Stimulated activated CD4-positive, alpha-beta T cell treated with anti-CD3 and anti-CD28 coated beads, Interleukin-2, amount 100 ng/mL, for 48 hours (primary cell): ENCODE measurements at places on chromosomes 2 and 18.

GRCh38 chr2:198385326-198385725 lies 580.9 kb downstream of the PLCL1 start:
- no peak for DNase-seq

- no peak for DNase-seq
These were observed 1.8 kb downstream of the MPV17 start for GRCh38 chr2:27320958-27321543.

DNA sequence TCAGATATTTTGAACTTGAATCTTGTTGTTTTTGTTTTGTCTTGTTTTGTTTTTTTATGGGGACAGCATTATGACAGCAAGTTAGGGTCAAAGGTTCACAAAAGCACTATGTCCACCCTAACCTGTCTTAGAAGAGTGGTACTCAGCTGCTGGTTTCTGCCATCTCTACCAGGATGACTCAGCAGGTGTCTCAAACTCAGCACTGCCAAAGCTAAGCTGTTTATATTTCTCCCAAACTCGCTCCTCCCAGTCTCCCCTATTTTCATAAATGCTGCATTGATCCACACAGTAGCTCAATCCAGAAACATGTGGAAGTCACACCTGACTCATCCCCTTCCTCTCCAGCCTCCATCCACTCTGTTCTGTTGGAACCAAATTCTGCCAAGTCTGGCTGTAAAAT lies 134.9 kb downstream of the ZBTB7C start:
- no peak for DNase-seq

DNA sequence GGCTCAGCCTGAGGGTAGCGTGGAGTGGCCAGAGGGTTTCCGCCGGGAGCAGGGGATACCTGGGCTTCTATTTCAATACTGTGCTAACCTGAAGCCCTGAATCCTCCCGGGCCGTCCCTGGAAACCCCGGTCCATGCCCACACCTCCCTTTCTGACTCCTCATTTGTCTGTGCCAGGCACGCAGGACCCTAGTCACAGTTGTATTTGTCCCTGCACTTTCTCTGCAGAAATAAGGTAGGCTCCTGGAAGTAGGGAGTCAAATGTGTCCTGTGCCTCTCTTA lies 418.8 kb upstream of the HS6ST1 start:
- DNase-seq: no peak

DNA sequence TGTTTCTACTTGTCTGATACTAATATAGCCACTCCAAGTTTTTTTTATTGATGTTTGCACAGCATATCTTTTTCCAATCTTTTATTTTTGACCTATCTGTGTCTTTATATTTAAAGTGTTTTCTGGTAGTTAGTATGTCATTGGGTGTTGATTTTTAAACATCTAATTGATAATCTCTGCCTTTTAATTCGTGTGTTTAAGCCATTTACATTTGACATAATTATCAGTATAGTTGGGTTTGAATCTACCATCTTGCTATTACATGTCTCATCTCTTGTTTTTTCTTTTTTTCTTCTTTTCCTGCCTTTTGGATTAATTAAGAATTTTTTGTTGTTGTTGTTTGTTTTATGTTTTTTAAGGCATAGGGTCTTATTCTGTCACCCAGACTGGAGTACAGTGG lies 44.2 kb downstream of the TAF1B start:
- DNase-seq: no peak

GRCh38 chr2:71788601-71789240 lies 335.4 kb downstream of the DYSF start:
- no peak for DNase-seq

GRCh38 chr2:177666408-177666807 lies 273.8 kb downstream of the AGPS start:
- DNase-seq: no peak

GRCh38 chr2:60262178-60262577 lies 291.3 kb downstream of the BCL11A start:
- no peak for DNase-seq

DNA sequence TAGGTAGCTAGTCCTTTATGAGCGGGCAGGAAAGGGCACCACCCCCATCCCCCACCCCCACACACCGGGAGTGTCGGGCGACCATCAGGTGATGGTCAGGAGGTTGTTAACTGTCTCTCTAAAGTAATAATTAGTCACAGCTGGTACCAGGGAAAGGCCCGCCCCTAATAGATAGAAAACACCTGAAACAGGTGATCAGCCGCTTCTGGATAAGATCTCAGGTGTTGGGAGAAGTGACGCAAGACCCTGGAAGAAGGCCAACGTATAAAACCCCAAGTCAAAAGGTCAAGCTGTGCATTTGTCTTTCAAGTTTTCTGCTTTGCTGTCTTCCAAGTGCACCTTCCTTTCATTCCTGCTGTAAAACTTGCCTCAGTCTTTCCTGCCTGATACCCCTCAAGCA lies 59.6 kb upstream of the LINC00305 start:
- DNase-seq: no peak

DNA sequence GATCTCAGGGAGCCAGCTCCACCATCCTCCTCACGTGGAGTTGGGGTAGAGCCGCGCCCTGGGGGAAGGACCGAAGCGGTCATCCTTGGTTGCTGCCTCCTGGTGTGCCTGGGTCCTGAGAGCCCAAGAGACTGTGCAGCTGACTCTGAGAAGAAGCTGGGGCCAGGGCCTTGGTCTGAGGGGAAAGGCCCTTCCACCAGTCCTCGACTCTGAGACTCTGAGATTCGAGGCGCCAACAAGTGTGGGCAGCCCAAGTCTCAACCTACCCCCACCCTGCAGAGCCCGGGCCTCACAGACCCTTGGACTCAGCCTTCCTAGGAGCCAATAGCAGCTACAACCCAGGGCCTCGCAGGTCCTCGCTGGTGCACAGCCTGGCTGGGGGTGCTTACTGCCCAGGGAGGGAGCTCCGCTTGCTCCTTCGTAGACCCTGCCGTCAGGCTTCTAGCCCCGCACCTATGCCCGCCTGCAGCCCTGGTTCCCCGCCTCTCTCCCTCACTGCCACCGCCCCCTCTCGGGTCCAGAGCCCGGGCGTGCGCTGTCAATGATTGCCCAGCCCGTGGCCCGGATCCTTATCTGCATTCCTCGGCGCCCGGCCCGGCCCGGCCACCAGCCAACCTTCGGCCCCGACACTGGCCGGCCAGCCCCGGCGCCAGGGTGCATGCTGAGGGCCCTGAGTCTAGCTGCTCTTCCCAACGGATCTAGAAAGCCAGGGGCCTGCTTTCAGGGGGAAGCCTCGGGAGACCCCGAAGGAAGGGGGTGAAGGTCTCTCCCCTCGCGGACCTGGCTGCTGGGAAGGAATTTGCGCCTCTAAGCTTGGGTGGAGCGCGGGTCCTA lies 2.0 kb downstream of the IHH start:
- DNase-seq: no peak
